ENCODE measurements at places on chromosomes 12 and 14.

DNA sequence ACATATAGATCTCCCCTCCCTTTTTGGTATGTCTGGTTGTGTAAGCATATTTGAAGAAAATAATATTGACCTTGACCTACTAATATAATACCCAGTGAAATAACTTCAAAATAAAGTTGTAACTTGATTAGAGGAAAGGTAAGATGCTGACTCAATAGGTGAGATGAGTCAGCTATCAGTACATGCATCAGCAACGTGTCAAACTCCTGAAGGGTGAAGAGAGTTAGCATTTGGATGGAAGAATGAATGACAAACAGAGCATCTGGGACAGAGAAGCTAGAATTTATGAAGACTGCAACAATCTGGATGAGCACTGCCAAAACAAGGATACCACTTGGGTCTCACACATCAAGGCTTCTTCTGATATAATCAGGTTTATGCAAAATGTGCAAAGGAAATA is 74.9 kb downstream of the PPP2R5E start:
- no peak for DNase-seq

DNA sequence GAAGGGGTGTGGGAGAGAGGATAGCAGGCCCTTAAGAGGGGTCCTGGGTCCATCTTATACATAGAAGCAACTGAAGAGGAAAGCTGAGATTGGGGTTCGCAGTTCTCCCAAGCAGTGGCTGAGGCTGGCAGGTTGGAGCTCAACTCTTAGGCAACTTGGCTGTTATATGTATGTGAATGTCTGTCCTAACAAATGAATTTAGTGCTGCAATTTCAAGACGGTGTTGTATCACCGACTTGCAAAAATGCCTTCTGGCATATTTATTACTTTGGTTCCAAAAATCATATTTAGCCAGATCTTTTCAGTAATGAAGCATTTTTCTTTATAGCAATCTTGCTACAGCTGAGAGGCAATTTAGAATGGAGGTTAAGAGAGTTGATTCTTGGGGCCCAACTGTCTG is 148.3 kb downstream of the AKAP6 start:
- DNase-seq = no peak

DNA sequence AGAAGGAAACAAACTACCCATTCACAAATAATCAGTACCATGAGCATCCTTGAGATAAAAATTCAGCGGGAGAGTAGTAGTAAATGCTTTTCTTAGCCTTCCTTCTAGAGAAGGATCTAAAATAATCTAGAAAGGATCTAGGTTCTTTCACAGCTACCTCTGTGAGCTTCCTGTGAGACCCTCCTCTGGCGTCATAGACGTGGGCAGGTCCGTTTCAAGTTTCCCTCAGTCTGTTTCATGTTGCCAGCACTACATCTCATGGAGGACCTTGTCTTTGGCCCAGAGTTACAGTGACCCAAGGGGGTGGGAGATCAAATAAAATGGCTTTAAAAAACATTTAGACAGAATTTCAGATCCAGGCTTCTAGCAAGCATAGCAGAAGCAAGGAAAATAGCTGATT is 13.6 kb downstream of the DAAM1 start:
- peak; percentile 17 for DNase-seq

DNA sequence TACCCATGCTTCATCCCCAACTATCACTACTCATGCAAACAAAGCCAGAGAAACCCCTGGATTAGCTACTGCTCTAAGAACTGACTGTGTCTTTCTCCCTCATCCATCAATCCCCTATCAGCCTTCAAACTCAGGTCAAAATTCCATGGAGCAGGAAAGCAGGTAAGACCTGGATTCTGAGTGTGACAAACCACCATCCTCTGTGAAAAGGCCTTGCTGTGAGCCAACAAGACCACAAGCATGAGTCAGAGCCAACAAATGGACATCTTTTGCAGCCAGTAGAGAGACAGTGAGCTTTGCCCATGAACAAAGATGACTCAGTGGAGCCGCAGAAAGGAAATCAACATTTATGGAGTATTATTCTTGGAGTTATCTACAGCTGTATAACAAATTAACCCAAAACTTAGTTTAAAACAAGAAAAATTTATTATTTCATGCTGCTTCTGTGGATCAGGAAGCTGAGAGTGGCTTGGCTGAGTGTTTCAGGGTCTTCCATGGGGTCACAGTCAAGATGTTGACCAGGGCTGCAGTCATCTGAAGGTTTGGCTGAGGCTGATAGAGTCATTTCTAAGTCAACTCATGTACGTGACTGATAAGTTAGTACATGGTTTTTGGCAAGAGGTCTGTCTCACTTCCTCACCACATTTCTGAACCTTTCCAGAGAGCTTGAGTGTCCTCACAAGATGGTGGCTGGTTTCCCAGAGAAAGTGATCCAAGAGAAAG is 61.1 kb downstream of the PITPNM2 start:
- DNase-seq = no peak

GRCh38 chr12:114266536-114266935 is 139.4 kb downstream of the TBX5 start:
- no peak for DNase-seq

GRCh38 chr12:87054226-87054625 is 798.0 kb upstream of the MGAT4C start:
- DNase-seq = no peak

DNA sequence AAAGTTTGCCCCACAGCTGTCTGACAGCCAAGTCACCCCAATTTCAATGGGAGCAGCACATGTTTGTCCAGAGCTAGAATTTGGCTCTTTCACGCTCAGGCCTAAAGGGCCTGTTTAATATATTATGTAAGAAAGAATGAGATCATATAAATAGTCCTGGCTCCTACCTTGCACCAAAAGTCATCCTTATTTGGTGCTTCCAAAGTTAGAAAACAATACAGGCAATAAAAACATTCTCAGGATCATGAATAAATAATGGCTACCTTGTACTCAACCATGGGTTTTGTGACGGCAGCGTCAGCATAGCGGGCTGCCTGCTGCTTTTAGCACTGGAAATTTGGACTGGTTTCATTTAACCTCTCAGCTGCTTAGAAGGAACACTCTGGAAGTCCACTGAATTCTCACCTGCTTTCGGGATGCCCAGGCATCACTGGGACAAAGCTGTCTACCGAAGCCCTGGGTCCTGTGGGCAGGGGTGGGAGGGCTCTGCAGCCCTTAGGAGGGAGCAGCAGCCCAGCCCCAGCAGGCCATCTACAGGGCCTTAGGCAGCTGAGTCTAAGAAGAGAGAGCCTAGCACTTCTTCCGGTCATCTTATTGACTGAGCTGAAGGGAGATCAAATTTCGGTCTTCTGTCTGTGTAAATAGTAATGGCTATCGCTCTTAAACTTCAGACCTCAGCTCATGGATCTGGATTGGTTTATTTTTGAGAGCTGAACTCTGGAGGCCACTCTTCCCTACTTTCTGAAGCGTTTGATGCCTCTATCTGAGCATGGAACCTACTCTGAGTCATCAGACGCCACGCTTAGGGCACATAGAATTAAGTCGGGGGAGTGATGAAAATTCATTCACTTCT is 106.5 kb downstream of the SAMD4A start:
- DNase-seq = no peak

DNA sequence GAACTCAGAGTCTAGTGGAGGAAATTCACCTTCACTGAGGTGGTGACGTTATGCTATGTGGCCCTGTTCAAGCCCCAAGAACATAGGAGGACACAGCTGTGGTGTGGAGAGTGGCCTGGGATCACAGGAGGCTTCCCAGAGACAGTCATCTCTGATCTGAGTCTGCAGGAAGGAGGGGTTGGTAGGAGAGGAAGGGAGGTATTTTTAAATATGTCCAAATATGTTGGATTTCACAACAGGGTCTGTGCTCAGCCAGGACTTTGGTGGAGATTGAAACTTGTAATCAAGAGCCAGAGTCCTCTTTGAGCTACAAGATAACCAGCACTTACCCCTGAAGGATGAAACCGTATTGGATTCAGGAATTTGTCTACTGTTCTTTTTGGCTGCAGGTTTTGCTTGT is 26.4 kb upstream of the MED13L start:
- DNase-seq = no peak

- DNase-seq = no peak
Measured at GRCh38 chr14:73235531-73236155, 1.7 kb upstream of the PAPLN start.

GRCh38 chr14:31122098-31122611 is 85.4 kb downstream of the HECTD1 start:
- DNase-seq = no peak

DNA sequence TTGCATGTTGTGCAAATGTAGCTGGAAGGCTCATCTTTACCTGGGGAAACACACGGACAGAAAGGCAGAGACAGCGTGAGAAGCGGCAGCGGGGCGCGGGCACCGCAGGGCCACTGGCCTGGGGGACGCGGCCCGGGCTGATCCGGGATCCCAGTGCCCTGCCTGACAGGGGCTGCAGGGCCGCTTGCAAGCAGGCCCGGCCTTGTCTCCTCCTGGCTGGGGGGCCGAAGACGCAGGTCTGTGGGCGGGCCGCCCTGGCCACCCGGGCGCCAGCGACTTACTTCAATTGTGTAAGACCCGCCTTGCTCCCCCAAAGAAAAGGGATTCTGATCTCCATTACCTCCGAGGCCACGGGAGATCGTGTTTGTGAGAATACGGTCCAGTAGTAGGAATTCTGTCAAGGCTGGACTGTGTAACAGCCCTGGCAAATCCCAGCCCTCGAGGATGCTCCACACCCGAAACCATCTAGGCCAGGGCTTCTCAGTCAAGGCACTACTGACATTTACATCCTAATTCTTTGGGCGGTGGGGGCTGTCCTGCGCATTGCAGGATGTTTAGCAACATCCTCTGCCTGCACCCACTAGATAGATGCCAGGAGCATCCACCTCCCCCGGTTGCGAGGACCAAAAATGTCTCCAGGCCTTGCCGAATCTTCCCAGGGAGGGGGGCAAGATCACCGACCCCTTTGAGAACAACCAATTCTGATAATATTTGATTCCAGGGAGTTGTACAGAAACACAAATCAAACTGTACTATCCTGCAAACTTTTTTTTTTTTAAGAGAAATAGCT is 95.6 kb downstream of the BCL11B start:
- no peak for DNase-seq

- no peak for DNase-seq
Measured at GRCh38 chr12:115223322-115223721, 539.3 kb upstream of the TBX3 start.

DNA sequence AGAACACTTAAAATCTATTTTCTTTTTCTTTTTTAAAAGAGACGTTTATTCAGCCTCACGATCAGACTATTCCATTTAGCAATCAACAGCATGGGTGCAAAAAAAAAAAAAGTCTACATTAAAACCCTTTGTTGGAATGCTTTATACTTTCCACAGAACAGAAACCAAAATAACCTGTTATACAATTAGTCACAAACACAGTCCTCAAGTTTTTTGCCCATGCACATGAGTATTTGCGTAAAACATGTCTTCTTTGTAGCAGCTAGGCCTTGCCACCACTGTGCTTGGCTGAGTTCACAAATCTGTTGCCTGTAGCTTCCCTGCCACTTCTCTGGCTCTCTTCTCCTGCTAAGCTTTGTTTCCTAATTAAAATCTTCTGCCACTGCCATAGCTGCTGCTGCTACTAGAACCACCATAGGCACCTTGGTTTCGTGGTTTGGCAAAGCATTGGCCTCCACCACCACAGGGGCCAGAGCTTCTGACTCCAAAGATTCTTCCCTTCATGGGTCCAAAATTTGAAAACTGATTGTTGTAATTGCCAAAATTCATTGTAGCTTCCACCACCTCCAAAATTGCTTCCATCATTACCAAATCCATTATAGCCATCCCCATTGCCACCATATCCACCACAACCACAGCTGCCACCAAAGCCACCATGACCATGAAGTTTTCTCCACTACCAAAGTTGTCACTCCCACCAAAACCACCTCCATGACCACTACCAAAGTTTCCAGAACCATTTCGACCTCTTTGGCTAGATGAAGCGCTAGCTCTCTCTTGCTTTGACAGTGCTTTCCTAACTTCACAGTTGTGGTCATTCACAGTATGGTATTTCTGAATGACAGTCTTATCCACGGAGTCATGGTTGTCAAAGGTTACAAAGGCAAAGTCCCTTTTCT is 38.1 kb downstream of the KLRG1 start:
- DNase-seq = no peak

GRCh38 chr14:62692490-62693106 is 352.7 kb downstream of the KCNH5 start:
- no peak for DNase-seq
